Activated CD8-positive, alpha-beta T cell treated with anti-CD3 and anti-CD28 coated beads for 36 hours (primary cell): ENCODE measurements at places on chromosomes 16 and 17. TPM values are rescaled to one million over a fixed set of nuclear protein-coding genes. Genes with fewer than 3 reads are reported as not detected.

- DNase-seq, result no peak
- no peaks in the 10 kb centered on the region for H3K36me3 ChIP-seq
- H3K27me3 ChIP-seq, result peaks cover 36% of the 10 kb centered on the region
- peaks cover 34% of the 10 kb centered on the region for H3K4me1 ChIP-seq
- H3K27ac ChIP-seq, result no peak overlapping the region
- no peak overlapping the region for H3K4me3 ChIP-seq
Measured at GRCh38 chr16:10883004-10883403, 6.0 kb downstream of the CIITA start.

DNA sequence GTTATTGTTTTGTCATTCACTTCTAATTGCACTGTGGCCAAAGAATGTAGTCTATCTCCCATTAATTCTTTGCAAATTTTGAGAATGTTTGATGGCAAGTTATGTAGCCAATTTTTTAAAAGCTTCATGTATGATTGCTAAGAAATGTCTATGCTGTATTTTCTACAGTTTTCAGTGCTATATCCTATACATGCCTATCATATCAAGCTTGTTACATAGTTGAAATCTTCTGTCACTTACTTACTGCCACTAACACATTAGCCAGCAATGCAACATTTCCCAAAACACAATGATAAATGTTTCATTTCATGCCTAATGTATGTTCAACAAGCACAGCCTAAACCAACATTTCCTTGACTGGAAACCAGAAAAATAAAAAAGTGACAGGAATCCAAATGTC lies 292.4 kb upstream of the AXIN2 start:
- no peaks in the 10 kb centered on the region for H3K27me3 ChIP-seq
- no peak for DNase-seq
- no peak overlapping the region for H3K4me3 ChIP-seq
- no peaks in the 10 kb centered on the region for H3K36me3 ChIP-seq
- peaks cover 3% of the 10 kb centered on the region for H3K4me1 ChIP-seq

DNA sequence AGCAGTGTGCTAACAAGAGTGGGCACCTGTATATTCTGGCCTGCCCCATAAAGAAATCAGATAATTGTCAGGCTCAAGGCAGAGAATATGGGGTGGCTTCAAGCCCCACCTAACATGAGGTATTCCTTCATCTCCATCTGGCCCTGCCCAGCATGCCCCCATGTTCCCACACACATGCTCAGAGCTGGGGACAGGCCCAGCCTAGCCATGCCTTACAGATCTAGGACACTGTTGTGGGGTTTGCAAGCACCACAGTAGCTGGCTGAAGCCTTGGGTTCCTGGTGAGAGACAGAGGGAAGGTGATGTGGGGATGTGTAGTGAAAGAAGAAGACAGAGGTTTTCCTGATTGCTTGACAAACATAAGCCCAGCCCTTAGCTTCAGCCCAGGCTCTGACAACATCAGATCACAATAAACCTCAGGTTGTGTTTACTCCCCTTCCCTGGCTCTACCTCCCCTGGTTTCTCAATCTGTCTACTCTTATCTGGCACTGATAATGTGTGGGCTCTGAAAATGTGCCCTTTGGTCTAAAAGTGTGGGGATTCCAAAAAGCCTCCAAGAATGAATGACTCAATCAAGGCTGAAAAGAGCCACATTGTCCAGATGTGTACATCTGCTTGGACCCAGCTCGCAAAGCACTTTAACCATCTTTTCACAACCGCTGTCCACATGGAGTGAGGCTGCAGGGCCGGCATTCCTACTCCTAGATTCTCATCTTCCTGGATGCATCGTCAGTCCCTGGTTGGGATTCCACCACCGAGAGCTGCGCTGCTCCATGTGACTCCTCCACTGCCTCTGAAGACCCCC lies 34.4 kb downstream of the CDRT4 start:
- H3K4me3 ChIP-seq, result no peak overlapping the region
- no peak for DNase-seq
- H3K27me3 ChIP-seq, result no peaks in the 10 kb centered on the region
- H3K36me3 ChIP-seq, result peaks cover 22% of the 10 kb centered on the region

DNA sequence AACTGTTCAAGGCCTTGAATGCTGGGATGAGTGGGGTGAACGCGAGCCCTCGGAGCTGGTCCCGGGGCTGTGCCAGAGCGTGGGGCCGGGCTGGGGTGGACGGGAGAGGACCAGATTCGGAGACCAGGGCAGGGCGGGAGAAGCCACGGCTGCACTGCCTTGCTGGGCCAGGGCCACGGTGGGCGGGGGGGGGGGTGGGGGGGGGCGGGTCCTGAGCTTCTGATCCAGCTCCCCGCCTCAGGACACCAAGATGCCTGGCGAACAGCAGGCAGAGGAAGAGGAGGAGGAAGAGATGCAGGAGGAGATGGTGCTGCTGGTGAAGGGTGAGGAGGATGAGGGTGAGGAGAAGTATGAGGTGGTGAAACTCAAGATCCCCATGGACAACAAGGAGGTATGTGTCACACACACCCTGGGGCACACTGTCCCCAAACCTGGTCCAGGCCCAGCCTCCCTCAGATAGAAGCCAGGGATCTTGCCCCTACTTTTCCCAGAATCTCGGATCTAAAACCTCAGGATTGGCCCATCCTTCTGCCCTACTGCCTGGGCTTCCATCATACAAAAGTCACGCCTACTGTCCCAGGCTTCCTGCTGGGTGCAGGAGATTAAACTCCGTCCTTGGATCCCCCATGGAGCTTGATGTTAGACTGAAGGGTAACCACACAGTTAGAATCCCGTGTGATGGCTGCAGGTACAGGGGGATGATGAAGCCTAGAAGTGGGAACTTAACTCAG lies 563 bp downstream of the ZNF771 start:
- peak overlapping the region; percentile 80 for H3K27ac ChIP-seq
- peaks cover 14% of the 10 kb centered on the region for H3K36me3 ChIP-seq
- peak overlapping the region; percentile 93 for H3K4me3 ChIP-seq
- no peak for DNase-seq
- peaks cover 28% of the 10 kb centered on the region for H3K4me1 ChIP-seq

DNA sequence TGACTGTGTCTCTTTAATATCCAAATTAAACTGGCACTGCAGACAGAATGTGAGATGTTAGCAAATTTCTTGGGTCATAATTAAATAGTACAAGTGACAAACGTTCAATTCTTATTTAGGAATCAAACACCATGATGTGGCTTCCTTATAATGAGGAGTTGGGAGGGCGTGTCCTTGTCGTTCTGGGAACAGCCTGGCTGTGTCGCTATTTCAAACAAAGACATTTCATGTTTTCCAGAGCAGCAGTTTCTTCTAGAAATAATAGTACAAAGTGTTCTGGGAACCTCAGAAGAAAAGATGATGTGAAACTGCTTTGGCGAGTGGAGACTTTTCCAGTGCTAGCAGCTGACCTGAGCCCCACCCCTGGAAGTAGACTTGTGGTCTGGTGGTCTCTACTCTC lies 301.7 kb upstream of the N4BP1 start:
- H3K27ac ChIP-seq, result no peak overlapping the region
- H3K4me1 ChIP-seq, result no peaks in the 10 kb centered on the region
- H3K4me3 ChIP-seq, result no peak overlapping the region
- DNase-seq, result no peak

DNA sequence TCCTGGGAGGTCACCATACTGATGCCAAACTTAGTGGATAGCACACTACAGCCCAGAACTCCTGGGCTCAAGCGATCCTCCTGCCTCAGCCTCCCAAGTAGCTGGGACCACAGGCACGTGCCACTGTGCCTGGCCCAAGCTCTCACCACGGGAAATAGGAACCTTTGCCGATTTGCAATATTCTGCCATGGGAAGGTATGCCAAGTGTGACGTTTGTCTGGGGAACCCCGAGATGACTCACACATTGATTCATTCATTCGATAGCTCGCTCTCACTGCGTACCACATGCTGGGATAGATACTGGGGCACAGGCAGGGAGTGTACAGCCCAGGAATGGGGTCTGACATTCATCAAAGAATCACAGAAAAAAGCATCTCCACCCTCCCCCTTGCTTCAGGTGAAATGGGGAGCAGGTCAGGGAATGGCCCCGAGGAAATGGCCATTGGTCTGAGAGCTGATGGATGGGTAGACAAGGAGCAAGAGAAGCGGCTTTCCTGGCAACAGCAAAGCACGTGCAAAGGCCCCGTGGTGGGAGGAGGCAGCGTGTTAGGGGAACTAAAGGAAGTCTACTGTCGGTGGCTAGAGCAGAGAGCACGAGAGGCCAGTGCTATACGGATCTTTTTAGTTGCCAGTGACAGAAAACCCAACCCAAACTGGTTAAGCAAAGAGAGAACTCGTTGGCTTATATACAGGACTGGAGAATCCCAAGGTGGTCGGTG lies 44.1 kb downstream of the DNAH17 start:
- H3K4me1 ChIP-seq, result peaks cover 15% of the 10 kb centered on the region
- H3K36me3 ChIP-seq, result no peaks in the 10 kb centered on the region
- no peaks in the 10 kb centered on the region for H3K27me3 ChIP-seq
- peak; percentile 38 for DNase-seq
- no peak overlapping the region for H3K27ac ChIP-seq

DNA sequence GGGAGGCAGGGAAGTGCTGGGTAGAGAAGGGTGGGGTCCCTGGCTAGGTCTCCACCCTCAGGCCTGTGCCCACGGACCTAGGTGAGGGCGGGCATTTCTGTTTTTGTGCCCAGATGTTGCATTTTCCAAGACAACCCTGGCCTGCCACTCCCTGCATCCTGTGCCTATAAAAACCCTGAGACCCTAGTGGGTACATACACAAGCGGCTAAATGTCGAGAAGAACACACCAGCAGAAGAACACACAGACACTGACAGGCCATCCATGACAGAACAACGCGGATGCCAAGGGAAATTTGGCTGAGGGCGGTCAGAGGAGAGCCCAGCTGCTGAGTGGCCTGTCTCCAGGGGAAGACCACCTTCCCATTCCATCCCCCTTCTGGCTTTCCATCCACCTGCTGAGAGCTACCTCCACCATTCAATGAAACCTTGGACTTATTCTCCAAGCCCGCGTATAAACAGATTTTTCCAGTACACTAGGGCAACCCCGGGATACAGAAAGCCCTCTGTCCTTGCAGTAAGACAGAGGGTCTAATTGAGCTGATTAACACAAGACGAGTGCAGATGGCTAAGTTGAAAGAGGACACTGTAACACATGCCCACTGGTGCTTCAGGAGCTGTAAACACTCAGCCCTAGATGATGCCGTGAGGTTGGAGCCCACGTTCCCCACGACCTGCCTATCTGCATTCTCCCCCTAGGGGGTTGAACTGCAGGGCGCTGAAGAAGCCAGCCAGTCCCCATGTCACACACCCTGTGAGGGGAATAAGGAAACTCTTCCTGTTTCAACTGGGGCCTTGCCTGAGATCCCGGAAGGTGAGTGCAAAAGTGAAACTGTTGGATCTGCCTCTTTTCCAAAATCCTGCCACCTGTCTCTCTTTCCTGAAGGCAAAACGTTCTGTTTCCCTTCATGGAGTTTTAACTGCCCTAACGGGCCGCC lies 147.2 kb upstream of the COX10 start:
- no peaks in the 10 kb centered on the region for H3K27me3 ChIP-seq
- no peak overlapping the region for H3K27ac ChIP-seq
- no peak for DNase-seq
- no peaks in the 10 kb centered on the region for H3K36me3 ChIP-seq

- H3K27ac ChIP-seq, result peak overlapping the region; percentile 49
- DNase-seq, result no peak
- H3K27me3 ChIP-seq, result no peaks in the 10 kb centered on the region
- H3K36me3 ChIP-seq, result peaks cover 3% of the 10 kb centered on the region
- H3K4me1 ChIP-seq, result peaks cover 18% of the 10 kb centered on the region
- no peak overlapping the region for H3K4me3 ChIP-seq
Measured at GRCh38 chr17:48276776-48277175, 153.2 kb downstream of the SKAP1 start.

DNA sequence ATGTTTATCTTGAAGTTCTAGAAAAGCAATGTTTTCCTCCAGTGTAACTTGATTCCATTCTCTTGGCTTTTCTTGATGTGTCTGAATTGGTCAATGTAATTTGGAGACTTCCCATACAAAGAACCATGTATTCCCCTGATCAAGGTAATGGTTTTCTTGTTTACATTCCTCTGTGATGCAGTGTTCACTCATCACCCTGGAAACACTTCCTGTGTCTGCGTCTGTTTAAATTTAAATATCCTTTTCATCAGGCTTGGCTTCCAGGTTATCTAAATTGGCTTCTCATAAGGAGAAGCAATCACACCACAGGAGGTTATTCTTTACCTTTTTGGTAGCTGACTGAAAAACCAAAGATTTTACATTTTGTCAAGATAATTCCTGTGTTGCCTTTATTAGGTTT lies 237.3 kb upstream of the WSCD1 start:
- peaks cover 7% of the 10 kb centered on the region for H3K4me1 ChIP-seq
- no peaks in the 10 kb centered on the region for H3K36me3 ChIP-seq
- no peak overlapping the region for H3K4me3 ChIP-seq
- no peak for DNase-seq
- peaks cover 7% of the 10 kb centered on the region for H3K27me3 ChIP-seq

DNA sequence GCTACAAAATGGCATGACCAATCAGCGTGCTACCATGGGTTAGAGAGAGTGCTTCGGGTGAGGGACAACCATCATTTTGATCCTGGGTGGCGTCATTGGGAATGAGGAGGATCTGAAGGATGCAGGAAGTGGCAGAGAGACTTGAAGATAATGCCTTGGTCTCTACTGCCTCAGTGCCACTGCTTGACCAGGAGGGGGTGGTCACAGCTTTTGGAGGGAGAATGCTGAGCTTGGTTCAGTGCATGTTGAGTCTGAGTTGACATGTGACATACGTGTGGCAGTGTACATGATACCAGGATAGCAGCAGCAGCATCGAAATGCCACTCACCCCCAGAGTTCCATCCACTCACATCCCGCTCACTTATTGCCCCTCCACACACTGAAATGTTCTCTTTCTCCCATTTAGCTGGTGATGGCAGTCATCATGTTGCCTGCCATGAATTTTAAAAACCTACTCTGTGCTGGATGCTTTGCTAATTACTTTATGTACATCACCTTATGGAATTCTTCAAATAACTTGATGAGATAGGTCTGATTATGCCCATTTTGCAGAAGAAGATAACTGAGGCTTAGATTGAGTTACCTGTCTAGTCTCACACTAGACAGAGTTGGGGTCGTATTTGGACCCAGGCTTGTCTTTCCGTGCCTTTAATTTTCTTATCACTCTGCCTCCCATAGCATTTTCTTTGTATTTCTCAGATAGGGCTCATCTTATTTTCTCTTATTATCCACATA lies 36.7 kb downstream of the ARSG start:
- H3K4me3 ChIP-seq, result no peak overlapping the region
- no peak overlapping the region for H3K27ac ChIP-seq
- no peak for DNase-seq
- H3K36me3 ChIP-seq, result peaks cover 10% of the 10 kb centered on the region
- H3K27me3 ChIP-seq, result no peaks in the 10 kb centered on the region
- H3K4me1 ChIP-seq, result peaks cover 14% of the 10 kb centered on the region

NAGS gene
- total RNA-seq, result 2.4 TPM

KRT20 gene
- not detected for total RNA-seq

DOC2A gene
- 1.8 TPM for total RNA-seq

NPIPA7 gene
- 5.7 TPM for total RNA-seq

TBC1D3B gene
- total RNA-seq, result 6.6 TPM
